Left ventricle myocardium superior (tissue), 1 donor: ENCODE measurements at places on chromosomes 13 and 19. TPM values are rescaled to one million over a fixed set of nuclear protein-coding genes. Genes with fewer than 3 reads are reported as not detected.

The ZNF208 gene
- total RNA-seq = 25.5 TPM

DNA sequence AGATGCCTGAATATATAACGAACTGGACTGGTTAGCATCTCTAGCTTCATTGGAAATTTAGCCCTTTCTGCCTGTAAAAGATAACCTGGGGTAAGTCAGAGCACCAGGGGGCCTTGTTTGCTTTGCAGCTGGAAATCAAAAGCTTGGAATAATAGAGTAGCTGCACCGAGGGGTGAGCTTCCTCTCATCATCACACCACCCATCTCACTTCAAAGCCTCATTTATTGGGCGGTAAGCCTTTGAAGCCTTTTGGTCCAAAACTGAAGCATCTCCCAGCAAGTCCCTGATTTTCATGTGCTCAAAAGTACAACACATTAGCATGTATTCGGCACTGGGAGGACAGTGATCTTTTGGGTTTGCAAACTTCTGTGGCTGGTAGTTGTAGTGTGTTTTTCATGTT, 405.1 kb downstream of the FOXO1 start:
- DNase-seq = no peak

- no peak for DNase-seq
Observed at GRCh38 chr19:13762635-13763235, 1.6 kb upstream of the MRI1 start.

The OR7G2 gene
- not detected for total RNA-seq
